ENCODE measurements at places on chromosomes 11 and 22.

- DNase-seq: no peak
These were observed 7.0 kb upstream of the SH3BP1 start for GRCh38 chr22:37632174-37633088.

- DNase-seq: no peak
These were observed 4.6 kb upstream of the CST6 start for GRCh38 chr11:66007201-66007634.

DNA sequence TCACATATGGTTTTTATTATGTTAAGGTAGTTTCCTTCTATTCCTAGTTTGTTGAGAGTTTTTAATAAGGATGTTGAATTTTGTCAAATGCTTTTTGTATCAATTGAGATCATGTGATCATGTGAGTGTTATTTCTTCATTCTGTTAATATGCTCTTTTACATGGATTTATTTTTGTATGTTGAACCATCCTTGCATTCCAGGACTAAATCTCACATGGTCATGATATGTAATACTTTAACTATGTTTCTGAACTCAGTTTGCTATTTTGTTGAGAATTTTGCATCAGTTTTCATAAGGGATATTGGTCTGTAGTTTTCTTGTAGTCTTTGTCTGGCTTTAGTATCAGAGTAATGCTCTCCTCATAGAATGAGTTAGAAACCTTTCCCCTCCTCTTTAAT lies 43.2 kb downstream of the KCNQ1 start:
- DNase-seq: no peak

DNA sequence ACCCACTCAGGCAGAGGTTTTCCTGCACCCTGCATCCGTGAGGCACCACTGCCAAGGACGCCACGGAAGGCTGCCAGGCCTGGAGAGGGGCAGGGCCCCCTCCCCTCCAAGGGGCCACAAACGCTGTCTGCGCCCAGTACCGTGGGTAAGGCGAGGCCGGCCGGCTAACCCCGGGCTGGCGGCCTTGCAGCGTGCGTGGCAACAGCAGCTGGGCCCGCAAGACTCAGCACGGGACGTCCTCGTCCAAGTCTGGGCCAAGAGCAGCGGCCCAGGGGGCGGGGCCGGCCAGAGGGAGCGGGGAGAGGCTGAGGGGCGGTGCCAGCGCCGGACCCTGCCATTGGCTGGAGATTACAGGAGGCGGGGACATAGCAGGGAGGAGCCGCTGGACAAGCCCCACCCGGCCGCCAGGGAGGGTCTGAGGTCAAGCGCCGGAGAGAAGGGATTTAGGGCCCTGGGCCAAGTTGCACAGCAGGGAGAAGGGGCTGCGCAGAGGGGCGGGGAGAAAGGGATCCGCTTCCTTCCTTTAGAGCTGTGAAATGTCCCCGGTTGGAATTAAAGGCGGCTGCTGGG lies 16.0 kb downstream of the SLC43A1 start:
- peak; percentile 55 for DNase-seq

GRCh38 chr11:24064309-24064903 lies 432.4 kb upstream of the LUZP2 start:
- no peak for DNase-seq

DNA sequence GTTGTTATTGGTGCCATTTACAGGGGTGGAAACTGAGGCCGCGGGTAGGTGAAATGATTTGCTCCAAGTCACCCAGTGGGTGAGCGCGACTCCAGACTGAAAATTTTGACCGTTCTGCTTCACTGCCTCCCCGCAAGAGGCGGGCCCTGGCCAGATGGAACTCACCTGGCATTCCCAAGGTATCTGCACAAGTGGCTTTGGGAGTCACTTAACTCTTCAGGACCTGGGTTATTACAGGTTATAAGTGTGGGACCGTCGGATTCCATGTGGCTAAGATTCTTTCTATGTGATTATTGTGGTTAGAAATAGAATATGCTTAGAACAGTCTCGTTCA lies 598 bp downstream of the CABIN1 start:
- DNase-seq: peak; percentile 57

- peak; percentile 32 for DNase-seq
These were observed 2.2 kb downstream of the BRD1 start for GRCh38 chr22:49825436-49825835.
